ENCODE measurements at places on chromosomes 5 and 9.

- DNase-seq: no peak
Measured at GRCh38 chr9:752681-753200, 88.8 kb upstream of the DMRT1 start.

- DNase-seq: no peak
Measured at GRCh38 chr9:114000671-114001409, 77.3 kb downstream of the AMBP start.

DNA sequence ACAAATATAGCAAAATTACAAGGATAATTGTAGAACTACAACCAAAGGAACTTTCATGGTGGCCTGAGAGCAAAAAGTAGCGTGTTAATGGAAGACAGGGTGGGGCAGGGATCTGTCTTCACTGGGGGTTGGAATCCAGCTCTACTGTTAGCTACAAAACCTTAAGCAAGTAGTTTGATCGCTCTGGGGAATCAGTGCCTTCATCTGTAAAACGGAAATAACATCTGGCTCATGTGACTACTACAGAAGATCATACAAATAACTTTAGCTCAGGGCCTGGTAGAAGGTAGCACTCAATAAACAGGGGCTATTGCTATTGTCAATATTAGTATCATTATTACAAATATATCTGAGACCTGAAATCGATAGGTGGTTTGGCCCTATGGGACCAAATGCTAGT lies 40.4 kb downstream of the ZNF608 start:
- DNase-seq: no peak

DNA sequence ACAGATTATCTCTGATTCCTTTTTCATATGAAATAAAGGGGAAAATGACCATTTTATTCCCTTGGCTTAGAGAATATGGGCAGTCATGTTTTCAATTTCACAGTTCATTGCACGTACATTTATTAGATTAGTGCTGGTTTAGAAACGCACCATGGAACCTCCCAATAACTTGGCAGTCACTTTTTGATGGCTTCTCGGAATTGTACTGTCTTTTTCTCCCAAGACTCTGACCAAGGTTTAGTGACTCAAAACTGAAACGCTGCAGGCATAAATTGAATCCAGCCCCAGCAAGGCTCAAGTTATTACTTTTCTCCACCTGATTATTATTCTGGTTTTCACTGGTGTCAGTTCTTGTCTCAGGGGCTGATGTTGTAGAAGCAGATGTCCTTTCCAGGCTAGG lies 55.6 kb upstream of the EGFLAM start:
- no peak for DNase-seq

DNA sequence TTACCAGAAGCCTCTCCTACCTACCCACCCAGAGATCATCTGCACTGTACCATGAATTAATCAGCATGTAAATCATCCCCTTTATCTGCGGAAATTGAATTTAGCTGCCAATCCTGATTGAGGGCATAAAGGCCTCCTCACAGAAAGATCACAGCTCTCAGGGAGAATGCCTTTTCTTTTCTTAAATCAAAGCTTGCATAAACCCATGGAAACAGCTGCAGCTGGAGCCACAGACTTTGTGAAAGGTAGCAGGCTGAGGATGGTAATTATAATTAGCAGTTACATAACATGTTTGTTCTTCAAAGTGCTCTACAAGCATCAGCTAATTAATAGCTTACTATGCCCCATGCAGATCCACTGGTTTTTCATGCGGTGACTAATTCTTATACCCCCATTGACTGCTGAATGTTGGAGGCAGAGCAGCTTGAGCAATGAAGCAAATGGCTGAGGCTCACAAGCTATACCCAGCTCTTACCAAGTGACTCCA lies 54.6 kb downstream of the SUSD1 start:
- no peak for DNase-seq

DNA sequence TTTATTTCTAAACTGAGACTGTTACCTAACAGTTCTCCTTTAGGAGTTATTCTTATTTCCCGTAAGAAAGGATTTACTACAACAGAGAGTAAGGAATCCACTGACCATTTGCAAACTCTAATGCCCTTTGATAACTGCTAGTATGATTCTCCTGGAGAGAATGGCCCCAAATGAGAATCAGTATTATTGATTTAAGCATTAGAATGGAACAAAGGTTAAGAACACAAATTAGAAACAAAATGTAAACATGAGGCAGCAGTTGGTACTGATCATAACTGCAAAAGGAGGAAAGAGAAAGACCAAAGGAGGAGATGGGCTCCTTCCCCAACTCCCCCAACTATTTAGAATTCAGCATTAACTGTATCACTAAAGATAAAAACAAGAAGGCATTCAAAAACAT lies 30.7 kb downstream of the PSIP1 start:
- no peak for DNase-seq

DNA sequence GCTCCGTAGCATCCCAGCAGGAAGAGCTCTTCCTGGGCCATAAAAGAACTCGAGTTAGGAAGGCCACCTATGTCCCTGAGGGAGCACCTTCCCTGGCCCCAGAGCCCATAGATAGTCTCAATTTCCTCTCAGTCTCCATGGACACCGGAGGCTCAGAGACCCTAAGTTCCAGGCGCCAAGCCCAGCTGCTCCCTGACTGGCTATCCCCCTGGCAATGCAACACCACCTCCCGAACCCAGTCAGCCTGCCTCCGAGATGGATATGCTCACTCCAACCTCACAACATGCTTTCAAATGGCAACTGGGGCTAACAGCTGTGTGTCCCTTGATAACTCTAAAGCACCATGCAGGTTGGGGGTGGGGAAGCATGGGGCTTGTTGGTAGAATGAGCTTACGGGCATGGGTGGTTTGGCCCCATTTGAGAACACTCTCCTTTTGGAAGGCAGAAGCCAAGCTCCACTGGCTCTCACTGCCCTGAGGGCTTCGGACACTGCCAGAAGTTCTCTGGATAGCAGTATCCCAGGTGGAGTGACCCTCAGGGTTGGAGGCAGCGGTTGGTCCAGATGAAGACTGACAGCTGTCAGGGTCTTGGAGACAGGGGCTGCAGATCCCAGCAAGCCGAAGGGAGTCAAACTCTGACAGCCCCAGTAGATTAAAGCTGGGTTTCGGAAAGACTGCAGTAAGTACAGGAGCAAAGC lies 165.3 kb downstream of the PAX5 start:
- no peak for DNase-seq

GRCh38 chr5:137279521-137280231 lies 219.4 kb downstream of the SPOCK1 start:
- no peak for DNase-seq

DNA sequence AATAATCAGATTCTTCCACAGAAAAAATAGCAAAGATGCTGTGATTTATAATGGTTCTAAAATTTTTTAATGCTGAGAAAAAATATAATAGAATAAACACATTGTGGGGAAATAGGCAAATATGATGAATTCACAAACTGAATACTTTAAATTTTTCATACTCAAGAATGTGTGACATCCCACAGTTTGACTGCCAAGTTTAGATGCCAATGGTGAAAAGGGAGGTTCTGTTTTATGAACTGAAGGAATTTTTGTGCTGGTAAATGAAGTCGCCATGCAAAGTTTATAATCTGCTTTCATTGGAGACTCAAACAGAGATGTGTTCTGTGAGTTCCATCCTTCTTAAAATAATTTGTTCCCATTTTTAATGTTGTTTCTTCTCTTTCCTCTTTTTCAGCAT lies 367.5 kb upstream of the ADAMTS16 start:
- no peak for DNase-seq

DNA sequence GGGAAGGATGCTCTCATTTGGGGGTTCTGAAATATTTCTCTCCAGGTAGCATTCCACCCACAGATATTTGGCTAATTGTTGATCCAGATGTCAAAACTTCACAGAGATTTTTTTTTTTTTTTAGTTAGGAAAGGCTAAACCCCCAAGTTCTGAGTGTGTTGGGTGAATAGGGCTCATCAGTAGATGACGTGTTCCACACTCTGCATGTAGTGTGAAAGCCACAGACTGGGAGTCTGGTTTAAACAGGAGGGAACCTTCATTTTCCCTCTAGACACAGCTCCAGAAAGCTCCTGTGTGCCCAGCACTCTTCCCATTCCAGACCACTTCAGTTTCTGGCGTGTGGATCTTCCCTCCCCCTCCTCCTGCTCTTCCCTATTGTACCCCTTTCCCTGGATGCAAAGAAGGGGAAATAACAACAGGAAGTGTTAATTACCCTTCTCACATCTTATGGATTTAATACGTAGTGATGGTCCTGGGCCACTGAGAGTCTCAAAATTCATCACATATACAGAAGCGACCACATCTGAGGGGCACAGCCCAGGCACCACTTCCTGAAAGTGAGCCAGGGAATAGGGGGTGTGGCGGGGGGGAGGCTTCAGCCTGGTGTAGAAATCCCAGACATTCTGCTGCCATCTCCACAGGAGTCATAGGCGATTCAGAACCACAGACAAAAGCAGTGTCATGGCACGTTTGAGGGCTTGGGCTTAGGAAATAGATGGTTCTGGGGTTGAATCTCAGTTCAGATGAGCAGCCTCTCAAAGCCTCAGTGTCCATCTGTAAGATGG lies 65.1 kb downstream of the DAP start:
- DNase-seq: no peak

- DNase-seq: no peak
Measured at GRCh38 chr5:59790376-59790775, 103.2 kb downstream of the PDE4D start.

DNA sequence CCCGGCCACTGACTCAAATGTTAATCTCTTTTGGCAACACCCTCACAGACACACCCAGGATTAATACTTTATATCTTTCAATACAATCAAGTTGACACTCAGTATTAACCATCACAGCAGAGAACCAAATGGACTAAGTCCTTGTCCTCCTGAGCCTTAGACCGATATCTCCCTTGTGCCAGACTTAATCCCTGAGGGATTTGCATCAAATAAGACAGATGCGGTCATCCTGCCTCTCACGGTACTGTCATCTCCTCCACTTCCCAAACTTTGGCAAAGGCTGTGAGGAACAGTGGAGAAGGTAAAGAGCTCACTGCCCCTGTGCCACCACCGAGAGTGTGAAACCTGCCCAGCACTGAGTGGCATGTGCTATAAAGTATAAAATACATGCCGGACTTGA lies 6.5 kb upstream of the PRRC2B start:
- DNase-seq: no peak

DNA sequence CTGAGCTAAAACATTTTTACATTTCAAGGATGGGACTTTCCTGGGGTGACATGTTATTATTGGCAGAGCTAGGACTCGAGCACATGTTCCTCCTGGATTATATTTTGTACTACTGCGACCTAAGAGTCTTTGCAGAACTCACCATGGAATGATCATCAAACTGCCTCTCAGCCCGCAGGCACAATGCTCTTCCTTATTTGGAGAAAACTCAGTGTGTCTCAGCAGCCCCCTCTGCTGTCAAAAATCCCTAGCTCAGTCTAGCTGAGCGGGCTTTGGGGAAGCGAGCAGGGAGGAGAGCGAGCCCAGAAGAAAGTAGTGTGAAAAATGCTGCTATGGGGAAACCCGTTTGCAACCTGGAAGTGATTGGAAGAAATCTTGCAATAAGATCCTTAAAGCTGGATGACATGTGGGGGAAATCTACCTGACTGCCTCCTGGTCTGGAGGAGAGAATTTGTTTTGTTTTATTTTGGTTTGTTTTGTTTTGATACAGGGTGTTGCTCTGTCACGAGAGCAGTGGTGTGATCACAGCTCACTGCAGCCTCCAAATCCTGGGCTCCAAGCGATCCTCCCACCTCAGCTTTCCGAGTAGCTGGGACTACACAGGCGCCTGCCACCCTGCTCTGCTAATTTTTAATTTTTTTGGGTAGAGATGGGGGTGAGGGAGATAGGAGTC lies 89.9 kb upstream of the CLINT1 start:
- DNase-seq: peak; percentile 94
